ENCODE measurements at places on chromosomes 16 and 17.

GRCh38 chr17:9725575-9725974 is 65.8 kb downstream of the DHRS7C start:
- peak; percentile 2 for DNase-seq

GRCh38 chr17:82693168-82693867 is 5.2 kb downstream of the RAB40B start:
- DNase-seq = no peak

DNA sequence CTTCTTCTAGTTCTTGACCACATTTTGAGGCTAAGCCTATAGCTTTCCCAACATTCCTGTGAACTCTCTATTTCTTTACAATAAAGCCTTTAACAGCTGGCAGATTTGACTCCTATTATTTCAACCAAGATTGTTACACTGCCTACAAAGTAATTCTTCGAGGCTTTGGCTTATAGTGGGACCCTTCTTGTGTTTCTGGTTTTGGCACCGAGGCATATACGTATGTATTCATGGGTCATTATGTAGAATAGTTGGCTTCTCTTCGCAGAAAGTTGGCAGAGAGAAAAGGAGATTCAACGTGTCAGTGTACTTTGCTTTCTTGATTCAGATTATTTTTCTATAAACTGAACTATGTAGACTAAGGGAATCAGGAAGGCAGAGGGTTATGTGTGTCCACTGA is 102.2 kb downstream of the ABCA8 start:
- no peak for DNase-seq

DNA sequence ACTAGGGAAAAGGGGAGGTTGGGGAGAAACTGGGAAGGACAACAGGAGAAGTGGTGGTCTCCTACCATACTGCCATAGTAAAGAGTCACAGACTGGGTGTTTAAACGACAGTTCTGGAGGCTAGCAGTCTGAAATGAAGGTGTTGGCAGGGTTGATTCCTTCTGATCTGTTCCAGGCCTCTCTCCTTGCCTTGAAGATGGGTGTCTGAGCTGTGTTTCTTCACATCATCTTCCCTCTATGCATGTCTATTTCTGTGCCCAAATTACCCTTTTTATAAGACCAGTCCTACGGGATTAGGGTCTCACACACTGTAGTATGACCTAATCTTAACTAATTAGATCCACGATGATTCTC is 79.8 kb upstream of the TMEM97 start:
- DNase-seq = no peak

DNA sequence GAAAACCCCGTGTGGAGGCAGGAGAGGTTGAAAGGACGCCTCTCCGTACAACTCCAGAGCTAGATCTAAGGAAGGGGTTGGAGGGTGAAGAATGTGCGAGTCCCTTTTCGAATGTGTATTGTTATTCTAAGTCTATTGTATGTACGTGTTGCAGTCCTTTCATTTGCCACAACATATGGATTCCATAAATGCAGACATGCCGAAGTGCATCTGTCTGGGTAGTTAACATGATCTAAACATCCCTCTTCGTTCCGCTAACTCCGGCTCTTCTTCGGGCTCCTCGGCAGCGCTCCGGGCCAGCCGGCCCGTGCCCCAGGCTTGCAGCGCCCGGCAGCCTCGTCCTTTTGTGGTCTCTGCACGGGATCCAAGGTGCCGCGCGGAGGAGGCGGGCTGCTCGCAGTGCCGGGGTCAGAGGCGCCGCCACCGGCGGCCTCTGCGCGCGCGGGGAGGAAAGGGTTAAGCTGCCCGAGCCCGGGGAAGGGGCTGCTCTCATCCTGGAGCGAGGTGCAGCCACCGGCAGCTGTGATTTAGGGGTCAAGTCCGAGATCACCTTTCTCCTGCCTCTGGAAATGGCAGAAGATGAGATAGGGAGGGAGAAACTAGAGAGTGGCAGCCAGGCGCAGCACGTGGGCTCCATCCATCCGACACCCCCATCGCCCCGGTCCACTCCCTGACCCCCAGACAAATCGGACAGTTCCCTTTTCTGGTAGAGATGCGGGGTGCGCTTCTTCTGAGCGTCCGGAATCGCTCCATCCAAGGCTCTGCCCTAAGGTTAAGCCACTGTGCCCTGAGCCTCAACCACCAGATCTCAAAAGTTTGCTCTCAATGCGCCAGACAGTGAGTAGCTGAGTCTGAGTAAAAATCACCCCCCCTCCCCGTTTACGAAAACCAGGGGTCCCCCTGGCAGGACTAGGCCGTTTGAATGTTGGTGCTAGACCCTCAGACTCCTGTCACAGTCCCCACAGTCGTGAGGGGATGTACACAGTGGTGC is 15.1 kb upstream of the ZFHX3 start:
- no peak for DNase-seq

- DNase-seq = no peak
Measured at GRCh38 chr17:40608061-40608581, 39.5 kb downstream of the SMARCE1 start.

DNA sequence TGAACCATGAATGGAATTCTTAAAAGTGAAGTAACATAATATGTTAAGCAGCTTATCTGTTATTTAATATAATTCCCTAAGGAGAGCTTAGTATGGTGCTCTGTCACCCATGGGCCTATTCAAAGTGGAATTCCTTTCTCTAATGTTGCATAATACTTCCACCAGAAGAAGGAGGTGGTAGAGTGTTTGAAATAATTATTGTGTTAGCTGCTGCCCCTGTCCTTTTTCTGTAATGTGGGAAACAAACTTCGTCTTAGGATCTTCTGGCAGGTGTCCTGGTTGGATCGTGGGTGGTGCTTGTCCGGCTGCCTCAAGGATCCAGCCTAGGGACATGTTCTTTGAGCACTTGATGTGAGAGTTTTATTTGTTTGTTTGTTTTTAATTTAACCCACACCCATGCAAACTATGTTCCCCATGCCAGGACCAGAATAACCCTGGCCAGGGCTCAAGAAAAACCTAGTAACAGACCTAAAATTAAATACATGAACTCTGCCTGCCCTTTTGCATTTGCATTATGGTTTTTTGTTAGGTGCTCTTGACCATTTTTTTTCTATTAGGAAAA is 46.1 kb downstream of the ZNRF1 start:
- DNase-seq = peak; percentile 83

DNA sequence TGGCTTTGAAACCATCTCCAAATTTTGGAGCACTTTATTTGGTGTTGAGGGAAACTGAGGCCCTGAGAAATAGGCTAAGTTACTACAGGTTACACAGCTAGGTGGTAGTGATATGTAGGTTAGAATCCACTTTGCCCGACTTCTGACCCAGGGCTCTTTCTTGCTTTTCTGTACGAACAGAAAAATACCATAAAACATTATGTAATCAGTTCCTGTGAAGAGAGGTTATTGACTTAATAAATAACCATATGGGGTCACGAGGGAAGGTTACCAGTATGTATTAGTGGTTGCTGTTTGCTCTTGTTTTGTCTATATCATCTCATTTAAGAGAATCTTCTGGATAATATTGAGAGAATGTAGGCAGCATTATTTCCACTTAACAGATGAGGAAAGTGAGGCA is 172.2 kb upstream of the MAF start:
- DNase-seq = no peak

DNA sequence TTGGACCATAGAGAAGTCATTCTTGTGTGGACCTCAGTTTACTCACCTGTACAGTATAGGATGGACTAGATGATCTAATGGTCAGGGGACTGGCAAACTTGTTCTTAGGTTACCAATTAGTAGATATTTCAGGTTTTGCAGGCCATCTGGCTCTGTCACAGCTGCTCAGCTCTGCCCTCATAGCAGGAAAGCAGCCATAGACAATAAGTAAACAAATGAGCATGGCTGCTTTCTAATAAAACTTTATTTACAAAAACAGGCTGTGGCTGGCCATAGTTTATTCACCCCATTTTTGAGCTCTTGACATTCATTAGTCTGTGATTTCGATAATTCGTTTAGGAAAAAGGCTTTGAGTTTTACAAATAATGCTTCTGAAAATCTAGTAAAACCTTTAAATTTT is 12.7 kb downstream of the BPTF start:
- no peak for DNase-seq

- peak; percentile 67 for DNase-seq
Measured at GRCh38 chr16:67428146-67428731, 2.7 kb upstream of the HSD11B2 start.

DNA sequence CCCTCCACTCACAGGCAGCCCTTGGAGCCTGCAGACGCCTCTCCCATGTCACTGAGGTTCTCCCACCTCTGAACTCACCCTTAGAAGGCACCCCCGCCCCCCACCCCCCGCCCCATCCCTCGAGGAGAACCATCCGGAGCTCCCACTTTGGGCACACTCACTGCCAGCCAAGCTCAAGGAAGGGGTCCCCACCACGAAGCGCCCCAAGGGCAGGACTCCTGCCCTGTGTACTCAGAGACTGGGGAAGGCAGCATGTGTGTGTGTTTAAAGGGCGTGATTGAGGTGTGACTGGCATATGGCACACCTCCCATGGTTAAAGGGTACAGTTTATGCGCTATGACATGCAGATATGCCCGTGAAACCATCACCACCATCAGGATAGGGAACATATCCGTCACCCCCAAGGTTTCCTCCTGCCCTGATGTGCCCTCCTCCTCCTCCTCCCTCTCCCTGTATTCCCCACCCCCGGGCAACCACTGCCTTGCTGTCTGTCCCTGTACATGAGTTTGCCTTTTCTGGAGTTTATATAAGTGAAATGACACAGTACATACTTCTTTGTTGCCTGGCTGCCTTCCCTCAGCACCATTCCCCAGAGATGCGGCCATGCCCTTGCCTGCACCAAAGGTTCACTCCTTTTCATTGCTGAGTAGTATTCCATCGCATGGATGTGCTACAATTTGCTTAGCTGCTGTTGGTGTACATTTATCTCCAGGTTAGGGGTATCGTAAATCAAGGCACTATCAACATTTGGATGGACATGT is 14.0 kb upstream of the RBFOX3 start:
- DNase-seq = no peak

GRCh38 chr17:80671039-80671824 is 126.6 kb downstream of the RPTOR start:
- DNase-seq = no peak

GRCh38 chr16:86195863-86196630 is 297.1 kb downstream of the IRF8 start:
- peak; percentile 22 for DNase-seq

GRCh38 chr16:51834794-51835193 is 683.7 kb upstream of the SALL1 start:
- DNase-seq = no peak

DNA sequence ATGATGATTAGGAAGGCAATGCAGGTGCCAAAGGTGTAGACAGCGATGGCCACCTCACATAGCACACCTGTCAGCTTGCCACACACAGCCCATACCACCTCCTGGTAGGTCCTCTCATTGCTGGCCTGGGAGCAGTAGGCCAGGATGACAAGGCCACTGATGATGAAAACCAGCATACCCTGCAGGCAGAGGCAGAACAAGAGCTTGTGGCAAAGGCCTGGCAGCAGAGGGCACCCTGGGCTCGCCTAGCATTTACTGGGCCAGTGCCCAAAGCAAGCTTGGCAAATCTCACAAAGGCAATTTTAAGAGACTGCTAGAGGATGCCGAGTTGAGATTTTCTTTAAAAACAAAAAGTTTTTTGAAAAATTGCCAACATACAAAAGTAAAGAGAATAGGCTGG is 5.9 kb downstream of the SLC38A7 start:
- DNase-seq = peak; percentile 35

- peak; percentile 23 for DNase-seq
Measured at GRCh38 chr17:82560802-82561428, 41.4 kb downstream of the FOXK2 start.

Data from EH (cell line).